ENCODE measurements at places on chromosomes 3 and 15. TPM values are rescaled to one million over a fixed set of nuclear protein-coding genes. Genes with fewer than 3 reads are reported as not detected.

The EPHA3 gene
- 9.4 TPM for total RNA-seq

The GOLGA8M gene
- total RNA-seq = not detected

The ATP2B2 gene
- total RNA-seq = 0.14 TPM

GRCh38 chr15:74782259-74783071, 585 bp downstream of the CSK start:
- H3K27me3 ChIP-seq = no peaks in the 10 kb centered on the region
- H3K4me3 ChIP-seq = peak overlapping the region; percentile 80
- no peak for DNase-seq
- peaks cover 22% of the 10 kb centered on the region for H3K4me1 ChIP-seq
- H3K27ac ChIP-seq = peak overlapping the region; percentile 88
- H3K36me3 ChIP-seq = no peaks in the 10 kb centered on the region

DNA sequence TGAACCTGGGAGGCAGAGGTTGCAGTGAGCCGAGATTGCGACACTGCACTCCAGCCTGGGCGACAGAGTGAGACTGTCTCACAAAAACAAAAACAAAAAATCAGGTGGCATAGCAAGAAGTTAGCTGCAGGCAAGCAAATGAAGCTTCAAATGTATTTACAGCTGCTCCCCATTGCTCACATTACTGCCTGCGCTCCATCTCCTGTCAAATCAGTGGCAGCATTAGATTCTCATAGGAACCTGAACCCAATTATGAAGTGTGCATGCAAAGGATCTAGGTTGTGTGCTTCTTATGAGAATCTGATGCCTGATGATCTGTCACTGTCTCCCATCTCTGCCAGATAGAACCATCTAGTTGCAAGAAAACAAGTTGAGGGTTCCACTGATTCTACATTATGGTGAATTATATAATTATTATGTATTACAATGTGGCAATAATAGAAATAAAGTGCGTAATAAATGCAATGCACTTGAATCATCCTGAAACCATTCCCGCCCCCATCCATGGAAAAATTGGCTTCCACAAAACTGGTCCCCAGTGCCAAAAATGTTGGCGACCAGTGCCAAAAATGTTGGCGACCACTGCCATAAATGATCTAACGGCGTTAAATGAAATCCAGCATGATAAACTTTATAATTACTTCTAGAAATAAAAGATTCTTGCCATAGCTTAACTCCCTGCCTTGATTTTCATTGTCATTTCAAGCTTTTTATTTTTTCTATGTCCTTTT, 616.7 kb upstream of the NAALADL2 start:
- H3K4me1 ChIP-seq = no peaks in the 10 kb centered on the region
- no peak overlapping the region for H3K27ac ChIP-seq
- H3K36me3 ChIP-seq = no peaks in the 10 kb centered on the region

DNA sequence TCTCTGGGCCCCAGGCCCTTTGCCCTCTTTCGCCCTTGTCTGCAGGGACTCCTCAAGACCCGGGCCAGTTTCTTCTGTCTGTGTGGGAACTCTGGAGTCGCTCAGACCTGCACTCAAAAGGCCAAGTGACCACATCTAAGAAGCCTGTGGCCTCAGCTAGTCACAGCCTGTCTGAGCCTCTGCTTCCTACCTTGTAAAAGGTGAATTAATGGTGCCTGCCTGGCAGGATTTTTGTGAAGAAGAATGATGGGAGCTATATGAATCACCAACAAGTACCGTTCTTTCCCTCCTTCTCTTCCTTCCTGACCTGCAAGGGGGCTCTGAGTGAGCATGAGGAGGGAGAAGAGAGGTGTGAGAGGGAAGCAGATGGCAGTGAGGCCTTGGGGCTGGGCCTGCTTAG, 7.5 kb downstream of the PLIN1 start:
- DNase-seq = no peak
- no peak overlapping the region for H3K27ac ChIP-seq
- H3K4me3 ChIP-seq = no peak overlapping the region

- H3K4me3 ChIP-seq = no peak overlapping the region
- no peak overlapping the region for H3K27ac ChIP-seq
- DNase-seq = no peak
- peaks cover 1% of the 10 kb centered on the region for H3K27me3 ChIP-seq
- no peaks in the 10 kb centered on the region for H3K36me3 ChIP-seq
Observed at GRCh38 chr3:135905058-135905724, 60.3 kb upstream of the PPP2R3A start.

The GOLGA8J gene
- total RNA-seq = not detected

DNA sequence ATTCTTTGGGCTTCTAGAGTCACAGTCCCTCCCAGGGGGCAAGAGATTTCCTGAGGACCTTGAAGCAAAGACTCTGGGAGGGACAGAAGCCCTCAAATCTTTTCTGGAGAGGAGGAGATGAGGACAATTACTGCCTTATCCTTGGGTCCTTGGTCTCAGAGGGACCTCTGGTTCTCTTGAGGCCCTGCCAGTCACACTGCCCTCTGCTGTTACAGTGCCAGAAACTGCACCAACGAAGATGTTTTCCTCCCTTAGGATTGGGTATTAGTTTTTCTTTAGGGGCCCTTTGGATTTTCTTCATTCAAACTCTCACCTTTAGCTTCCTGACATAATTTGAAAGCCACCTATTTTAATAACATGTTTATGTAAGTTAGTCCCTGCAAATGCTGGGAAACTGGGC, 58.2 kb upstream of the SCN5A start:
- no peaks in the 10 kb centered on the region for H3K4me1 ChIP-seq
- no peak overlapping the region for H3K4me3 ChIP-seq
- no peaks in the 10 kb centered on the region for H3K27me3 ChIP-seq
- no peaks in the 10 kb centered on the region for H3K36me3 ChIP-seq
- DNase-seq = no peak
- no peak overlapping the region for H3K27ac ChIP-seq

The MKRN2OS gene
- 2.7 TPM for total RNA-seq

DNA sequence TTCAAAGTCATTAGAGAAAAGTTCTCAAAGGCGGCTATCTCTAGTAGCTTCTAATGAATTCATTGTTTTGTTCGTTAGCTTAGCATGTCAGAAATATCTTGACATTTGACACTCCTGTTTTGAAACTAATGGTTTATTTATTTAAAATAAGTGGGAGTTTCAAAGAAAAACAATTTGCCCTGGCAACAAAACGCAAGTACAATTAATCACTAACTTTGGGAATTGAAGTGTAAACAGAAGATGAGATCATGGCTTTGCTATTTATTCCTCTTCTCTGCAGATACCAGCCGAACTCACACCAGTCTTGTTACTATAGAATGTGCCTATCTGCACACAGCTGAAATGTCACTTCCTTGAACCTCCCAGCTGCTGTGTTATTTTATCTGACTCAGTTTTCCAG, 27.5 kb downstream of the MASP1 start:
- no peak overlapping the region for H3K4me3 ChIP-seq
- H3K36me3 ChIP-seq = no peaks in the 10 kb centered on the region
- no peaks in the 10 kb centered on the region for H3K4me1 ChIP-seq
- no peaks in the 10 kb centered on the region for H3K27me3 ChIP-seq
- DNase-seq = no peak

The CEP97 gene
- total RNA-seq = 5.5 TPM

- H3K4me1 ChIP-seq = peaks cover 6% of the 10 kb centered on the region
- DNase-seq = no peak
- H3K27ac ChIP-seq = no peak within 1 kb of the TSS
Observed at GRCh38 chr3:141050576-141051442, at the start of gene SPSB4. Gene SPSB4 (plus strand): TSS chr3:141051347. CDS start chr3:141066105, 14,758 bp downstream.

GRCh38 chr3:48428088-48428571, 1.8 kb downstream of the PLXNB1 start:
- no peaks in the 10 kb centered on the region for H3K27me3 ChIP-seq
- peak overlapping the region; percentile 96 for H3K27ac ChIP-seq
- DNase-seq = no peak
- peaks cover 38% of the 10 kb centered on the region for H3K4me1 ChIP-seq

DNA sequence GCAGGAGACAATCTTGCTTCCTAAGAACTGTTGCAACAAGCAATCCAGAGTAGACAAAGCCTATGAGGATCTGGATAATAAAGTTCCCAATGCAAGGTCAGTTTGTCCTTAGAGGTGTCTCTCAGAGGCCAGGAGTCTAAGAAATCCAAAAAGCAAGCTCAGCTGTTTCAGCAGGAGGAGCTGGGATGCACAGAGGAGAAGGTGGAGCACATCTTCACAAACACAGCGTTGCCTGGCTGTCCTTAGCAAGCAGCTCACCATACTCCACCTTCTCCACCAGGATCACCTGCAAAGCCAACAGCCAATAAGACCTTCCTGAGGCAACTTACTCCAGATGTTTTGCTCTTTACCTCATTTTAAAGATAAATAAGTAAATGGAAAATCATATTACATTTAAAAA, 365 bp downstream of the ZBED2 start:
- DNase-seq = no peak
- H3K36me3 ChIP-seq = no peaks in the 10 kb centered on the region
- no peak overlapping the region for H3K4me3 ChIP-seq
- H3K27ac ChIP-seq = no peak overlapping the region
- no peaks in the 10 kb centered on the region for H3K27me3 ChIP-seq
- no peaks in the 10 kb centered on the region for H3K4me1 ChIP-seq

DNA sequence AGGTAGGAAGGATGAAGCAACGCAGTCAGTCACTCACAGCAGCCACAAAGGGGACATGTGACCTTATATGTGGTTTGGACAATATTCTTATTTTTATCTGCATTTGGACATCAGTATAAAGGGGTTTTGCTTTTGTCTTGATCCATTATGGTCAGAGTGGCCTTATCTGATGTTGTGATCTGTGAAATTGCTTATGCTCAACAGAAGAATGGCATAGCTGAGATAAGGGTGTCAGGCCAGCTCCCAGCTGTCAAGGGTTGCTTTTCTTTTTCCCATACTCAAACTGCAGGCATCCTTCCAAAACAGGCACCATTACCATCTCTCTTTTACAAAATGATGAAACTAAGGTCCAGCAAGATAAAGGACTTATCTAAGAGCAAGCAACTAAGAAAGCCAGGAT, 28.1 kb downstream of the DCLK3 start:
- H3K27ac ChIP-seq = no peak overlapping the region
- no peaks in the 10 kb centered on the region for H3K36me3 ChIP-seq
- H3K4me3 ChIP-seq = no peak overlapping the region

The SPINK8 gene
- total RNA-seq = 4.9 TPM

The FEZF2 gene
- total RNA-seq = 0.62 TPM

The SCAANT1 gene
- not detected for total RNA-seq

DNA sequence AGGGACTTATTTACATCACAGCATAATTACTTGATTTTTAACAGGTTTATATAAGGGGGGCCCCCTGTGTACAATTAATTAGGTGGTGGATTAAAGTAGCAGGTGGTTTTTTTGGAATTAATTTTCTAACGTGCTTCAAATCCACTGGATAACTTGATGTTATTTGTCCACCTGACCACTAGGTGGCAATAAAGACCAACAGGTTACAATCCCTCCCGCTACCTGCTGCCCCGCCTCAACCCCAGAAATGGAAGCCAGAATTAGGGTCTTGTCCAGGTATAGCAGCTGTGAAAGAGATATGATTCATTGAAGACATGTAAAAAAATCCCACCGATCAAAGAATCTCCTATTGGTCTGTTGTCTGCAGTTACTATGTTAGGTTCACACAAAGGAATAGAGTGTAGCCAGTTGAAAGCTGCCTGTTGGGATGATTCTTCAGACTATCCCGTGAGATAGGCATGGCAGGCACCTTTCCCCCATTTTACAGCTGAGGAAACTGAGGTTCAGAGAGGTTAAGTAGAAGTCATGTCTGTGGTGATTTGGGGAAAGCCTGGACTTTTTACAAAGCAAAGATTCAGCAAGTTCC, 44.0 kb downstream of the MFSD1 start:
- H3K4me3 ChIP-seq = no peak overlapping the region
- no peak overlapping the region for H3K27ac ChIP-seq
- no peaks in the 10 kb centered on the region for H3K36me3 ChIP-seq
- DNase-seq = no peak
- no peaks in the 10 kb centered on the region for H3K27me3 ChIP-seq

The DOCK3 gene
- total RNA-seq = 6.3 TPM

GRCh38 chr3:15361494-15362214, 29.3 kb upstream of the SH3BP5 start:
- H3K4me1 ChIP-seq = no peaks in the 10 kb centered on the region
- no peaks in the 10 kb centered on the region for H3K27me3 ChIP-seq
- no peak overlapping the region for H3K27ac ChIP-seq
- no peak for DNase-seq
- no peak overlapping the region for H3K4me3 ChIP-seq

GRCh38 chr3:136787349-136787748, 31.6 kb upstream of the SLC35G2 start:
- no peaks in the 10 kb centered on the region for H3K36me3 ChIP-seq
- no peak for DNase-seq
- no peak overlapping the region for H3K4me3 ChIP-seq
- no peaks in the 10 kb centered on the region for H3K27me3 ChIP-seq

The IGSF10 gene
- not detected for total RNA-seq
